ENCODE measurements at places on chromosomes 16 and 17.

GRCh38 chr17:4364622-4365041, 1.8 kb downstream of the UBE2G1 start:
- no peak for DNase-seq

- no peak for DNase-seq
Observed at GRCh38 chr16:20241321-20241720, 86.0 kb downstream of the GP2 start.

GRCh38 chr17:6560496-6560895, 4.1 kb upstream of the PITPNM3 start:
- no peak for DNase-seq

GRCh38 chr17:57938061-57938502, 17.1 kb downstream of the CUEDC1 start:
- no peak for DNase-seq

DNA sequence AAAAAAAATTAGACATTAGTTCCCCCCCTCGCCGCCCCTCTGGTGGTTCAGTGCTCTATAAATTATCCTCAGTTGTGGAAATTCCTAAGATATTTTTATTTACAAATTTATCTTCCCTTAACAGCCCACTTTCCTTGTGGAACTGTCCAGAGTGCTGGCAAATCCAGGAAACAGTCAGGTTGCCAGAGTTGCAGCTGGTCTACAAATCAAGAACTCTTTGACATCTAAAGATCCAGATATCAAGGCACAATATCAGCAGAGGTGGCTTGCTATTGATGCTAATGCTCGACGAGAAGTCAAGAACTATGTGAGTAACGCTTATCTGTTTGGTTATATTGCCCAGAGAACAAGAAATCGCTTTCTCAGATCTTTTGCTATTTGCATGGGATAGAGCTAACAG, 2.9 kb downstream of the KPNB1 start:
- DNase-seq, result no peak
